ENCODE measurements at places on chromosomes 1 and 21. TPM values are rescaled to one million over a fixed set of nuclear protein-coding genes. Genes with fewer than 3 reads are reported as not detected.

TSPEAR gene
- polyA plus RNA-seq, result not detected

PRRX1 gene
- not detected for polyA plus RNA-seq

CELF3 gene
- not detected for polyA plus RNA-seq

CAMSAP2 gene
- 0.06 TPM for polyA plus RNA-seq

TRIM67 gene
- not detected for polyA plus RNA-seq

IPO13 gene
- polyA plus RNA-seq, result 14.9 TPM

DPT gene
- polyA plus RNA-seq, result not detected

SON gene
- polyA plus RNA-seq, result 699 TPM

CELA3B gene
- not detected for polyA plus RNA-seq

FCRL4 gene
- 0.06 TPM for polyA plus RNA-seq

CCDC17 gene
- polyA plus RNA-seq, result 0.60 TPM
